ENCODE measurements at places on chromosomes 12 and 14.

DNA sequence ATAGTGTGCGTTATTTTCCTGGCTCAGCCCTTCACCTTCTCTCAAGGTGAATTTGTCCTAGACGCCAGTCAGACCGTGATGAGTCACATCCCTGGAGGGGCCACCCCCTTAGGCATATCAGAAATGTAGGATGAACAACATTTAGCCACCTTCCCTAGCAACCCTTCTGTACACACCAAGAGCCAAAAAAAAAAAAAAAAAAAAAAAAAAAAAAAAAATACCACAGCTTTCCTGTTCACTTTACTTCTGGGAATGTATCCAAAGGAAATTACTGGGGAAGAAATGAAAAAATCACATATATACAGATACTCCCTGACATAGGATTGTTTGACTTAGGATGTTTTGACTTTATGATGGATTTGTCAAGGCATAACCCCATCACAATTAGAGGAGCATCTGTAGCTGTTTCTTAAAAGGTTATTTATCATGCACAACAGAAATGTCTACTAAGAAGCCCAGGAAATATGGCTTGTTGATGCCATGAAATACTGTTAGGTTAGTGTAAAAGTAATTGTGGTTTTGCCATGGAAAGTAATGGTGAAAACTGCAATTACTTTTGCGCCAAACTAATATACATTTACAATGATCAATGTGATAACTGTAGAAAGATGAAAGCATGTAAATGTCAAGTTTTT is 68.2 kb upstream of the BDKRB2 start:
- no peak for DNase-seq

DNA sequence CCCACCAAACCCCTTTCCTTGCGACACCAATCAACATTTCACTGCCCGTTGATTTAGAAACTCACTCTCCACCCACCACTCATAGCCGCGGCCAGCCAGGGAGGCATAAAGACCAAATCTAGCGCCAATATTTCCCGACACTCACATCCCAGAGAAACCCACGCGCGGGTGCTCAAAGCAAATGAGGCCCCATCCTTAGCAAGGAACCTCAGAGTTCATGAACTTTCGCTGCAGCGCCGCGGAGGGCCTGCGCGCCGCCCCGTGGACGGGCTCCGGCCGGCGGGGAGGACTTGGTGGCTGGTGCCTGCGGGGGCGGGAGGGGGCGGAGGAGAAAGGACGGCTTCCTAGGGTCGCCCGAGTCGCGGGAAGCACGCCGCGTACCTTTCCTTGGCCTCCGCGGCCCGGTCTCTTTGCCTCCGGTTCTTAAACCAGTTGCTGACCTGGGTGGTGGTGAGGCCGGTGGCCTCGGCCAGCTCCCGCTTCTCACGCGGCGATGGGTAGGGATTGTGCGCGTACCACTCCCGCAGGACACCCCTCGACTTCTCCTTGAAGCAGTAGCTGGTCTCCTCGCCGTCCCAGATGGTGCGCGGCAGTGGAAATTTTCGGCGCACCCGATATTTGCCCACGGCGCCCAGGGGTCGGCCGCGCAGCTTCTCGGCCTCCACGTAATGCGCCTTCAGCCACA is 886 bp downstream of the SIX1 start:
- DNase-seq = no peak

DNA sequence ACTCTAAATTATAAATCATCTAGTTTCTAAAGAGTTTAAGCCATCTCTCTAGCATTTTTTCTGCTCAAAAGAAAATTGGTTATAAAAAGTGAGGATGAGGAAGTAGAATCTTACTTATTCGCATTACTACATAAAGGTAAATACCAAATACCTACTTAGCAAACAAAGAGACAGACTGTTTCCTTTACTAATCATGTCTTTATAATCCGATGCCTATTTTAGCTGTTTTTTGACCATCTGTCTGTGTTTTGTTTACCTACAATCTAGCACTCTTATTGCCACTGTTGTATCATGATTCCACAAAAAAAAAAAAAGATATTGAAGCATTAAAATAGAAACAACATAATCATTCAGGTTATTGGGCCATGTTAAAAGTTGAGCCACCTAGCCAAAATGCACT is 396.2 kb downstream of the PAWR start:
- no peak for DNase-seq

- no peak for DNase-seq
Observed at GRCh38 chr14:51228890-51229289, 11.2 kb upstream of the TMX1 start.

- DNase-seq = no peak
Observed at GRCh38 chr12:3698218-3698974, 54.5 kb downstream of the CRACR2A start.

- no peak for DNase-seq
Observed at GRCh38 chr12:107891967-107892366, 117.5 kb downstream of the ASCL4 start.

- no peak for DNase-seq
Observed at GRCh38 chr12:75842090-75842489, 189.5 kb downstream of the PHLDA1 start.

DNA sequence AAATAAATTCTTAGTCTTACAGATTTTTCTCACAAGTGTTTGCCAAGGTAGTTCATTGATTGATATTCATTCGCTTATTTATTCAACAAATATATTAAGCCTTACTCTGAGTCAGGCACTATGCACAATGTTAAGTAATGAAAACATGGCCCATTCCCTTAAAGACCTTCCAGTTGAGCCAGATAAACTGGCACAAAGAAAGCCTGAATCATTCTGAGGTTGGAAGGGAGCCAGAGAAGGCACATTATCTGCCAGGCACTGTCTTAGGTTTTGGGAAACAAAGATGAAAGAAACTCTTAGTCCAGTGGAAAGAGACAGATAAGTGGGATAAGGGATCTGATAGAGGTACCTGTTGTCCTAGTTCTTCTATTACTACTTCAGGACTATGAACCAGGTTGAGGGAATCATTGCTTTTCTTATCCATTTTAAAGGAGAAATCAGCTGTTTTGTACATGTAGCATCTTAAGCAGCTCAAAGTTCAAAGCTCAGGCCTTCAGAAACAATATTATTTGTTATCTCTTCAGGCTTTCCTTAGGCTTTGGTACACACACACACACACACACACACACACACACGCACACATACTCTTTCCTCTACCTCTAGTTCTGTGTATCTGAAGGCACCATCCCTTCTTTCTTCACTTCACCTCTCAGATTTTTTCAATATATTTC is 27.0 kb downstream of the PDE6H start:
- DNase-seq = no peak

GRCh38 chr14:102210421-102211042 is 70.8 kb downstream of the WDR20 start:
- DNase-seq = no peak

- DNase-seq = no peak
Observed at GRCh38 chr12:121989276-121990113, 32.2 kb upstream of the BCL7A start.

DNA sequence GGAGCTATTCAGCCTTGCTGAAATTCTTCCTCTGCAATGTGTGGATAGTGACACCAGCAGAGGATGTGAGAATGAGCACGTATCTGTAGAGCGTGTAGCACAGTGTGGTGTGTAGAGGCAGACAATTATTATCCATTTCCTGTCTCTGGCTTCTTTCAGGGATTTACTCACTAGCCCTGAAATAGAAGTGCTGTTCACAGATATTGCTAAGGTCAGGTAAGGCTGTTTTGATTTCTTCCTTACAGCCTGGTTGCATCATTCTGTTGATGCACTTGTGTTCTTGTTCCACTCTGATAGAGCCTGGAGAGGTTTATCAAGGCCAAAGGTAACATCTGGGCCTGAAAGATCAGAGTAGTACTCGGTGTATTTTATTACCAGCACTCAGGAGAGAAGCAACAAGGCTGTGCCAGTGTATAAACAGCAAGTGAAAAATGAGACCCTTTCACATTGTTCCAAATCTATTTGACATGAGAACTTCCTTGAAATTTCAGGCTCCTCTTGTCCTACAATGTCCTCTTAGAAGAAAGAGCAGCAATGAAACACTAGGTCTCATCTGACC is 16.7 kb downstream of the ARG2 start:
- no peak for DNase-seq

DNA sequence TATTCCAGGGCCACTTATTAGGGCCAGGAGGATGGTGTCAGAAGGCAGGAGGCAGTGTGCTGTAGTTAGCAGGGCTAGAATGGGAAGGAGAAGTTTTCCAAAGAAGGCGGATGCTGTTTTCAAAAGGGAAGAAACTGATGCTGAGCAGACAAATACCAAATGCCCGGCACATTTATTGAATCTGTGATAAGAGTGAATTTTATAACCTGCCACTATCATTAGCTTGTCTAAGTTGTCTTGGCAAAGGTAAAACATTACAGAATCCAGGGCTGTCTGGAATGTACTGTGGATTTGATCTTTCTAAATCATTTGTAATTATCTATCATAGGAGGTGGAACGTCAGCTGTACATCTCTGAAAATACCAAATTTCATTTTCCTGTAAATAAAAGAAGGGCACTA is 40.8 kb downstream of the NDUFA12 start:
- DNase-seq = no peak

DNA sequence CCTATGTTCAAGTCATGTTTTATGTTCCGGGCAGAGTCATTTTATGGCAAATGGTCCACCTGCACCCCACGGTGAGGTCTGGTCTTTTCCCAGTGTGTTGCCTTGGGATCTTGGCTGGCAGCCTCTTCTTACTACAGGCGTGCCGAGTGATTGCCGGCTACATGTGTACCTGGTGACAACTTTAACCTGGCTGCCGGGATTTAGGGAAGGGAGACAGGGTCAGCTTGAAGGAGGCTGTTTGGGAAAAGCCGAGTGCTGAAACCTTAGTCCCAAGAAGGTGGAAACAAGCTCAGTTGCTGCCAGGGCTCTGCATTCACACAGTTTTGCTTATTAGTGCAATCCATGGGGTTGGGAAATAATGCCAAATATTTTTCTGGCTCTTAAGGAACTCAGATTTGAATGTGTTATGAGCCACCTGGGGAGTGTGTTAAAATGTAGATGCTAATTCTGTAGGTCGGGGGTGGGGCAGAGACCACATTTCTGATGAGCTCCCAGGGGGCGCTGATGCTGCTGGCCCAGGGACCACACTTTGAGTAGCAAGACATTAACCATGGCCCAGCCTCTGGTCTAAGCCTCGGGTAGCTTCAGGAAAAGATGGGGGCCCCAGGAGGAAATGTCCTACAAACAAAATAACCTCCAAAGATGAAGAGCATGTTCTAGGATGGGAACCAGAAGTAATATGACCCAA is 179.6 kb downstream of the TBX5 start:
- no peak for DNase-seq

DNA sequence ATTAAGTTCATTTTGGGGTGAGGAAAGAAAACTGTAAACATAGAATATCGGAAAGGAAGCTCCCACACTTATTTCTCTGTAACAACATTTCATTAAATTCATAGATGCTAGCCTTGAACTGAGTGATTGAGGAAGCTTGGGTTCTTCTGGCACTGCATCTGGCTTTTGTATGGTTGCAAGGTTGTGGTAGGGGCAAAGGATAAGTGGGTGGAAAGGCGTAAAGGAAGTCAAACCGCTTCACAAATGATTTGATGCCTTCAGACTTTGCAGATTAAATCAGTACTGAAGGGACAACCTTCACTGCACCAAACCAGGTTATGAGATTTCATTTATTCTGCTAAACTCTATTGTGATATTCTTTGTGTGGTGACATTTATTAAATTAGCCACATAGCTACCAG is 28.1 kb upstream of the PAX9 start:
- no peak for DNase-seq

DNA sequence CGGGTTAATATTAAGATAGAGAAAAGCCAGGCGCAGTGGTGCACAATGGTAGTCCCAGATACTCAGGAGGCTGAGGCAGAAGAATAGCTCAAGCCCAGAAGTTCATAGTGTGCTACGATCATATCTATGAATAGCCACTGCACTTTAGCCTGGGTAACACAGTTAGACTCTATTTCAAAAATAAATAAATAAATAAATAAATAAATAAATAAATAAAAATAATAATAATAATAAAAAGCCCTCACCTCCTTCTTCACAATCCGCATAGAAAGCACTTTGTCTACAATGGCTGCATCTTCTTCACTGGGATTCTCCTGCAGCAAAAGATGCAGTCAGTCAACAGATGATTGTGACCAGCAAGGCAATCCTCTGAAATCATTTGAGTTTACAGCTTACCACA is 31.5 kb upstream of the SUPT16H start:
- no peak for DNase-seq

GRCh38 chr14:68268197-68268596 is 448.6 kb downstream of the RAD51B start:
- DNase-seq = no peak

- no peak for DNase-seq
Observed at GRCh38 chr12:76820888-76821482, 57.1 kb downstream of the ZDHHC17 start.

DNA sequence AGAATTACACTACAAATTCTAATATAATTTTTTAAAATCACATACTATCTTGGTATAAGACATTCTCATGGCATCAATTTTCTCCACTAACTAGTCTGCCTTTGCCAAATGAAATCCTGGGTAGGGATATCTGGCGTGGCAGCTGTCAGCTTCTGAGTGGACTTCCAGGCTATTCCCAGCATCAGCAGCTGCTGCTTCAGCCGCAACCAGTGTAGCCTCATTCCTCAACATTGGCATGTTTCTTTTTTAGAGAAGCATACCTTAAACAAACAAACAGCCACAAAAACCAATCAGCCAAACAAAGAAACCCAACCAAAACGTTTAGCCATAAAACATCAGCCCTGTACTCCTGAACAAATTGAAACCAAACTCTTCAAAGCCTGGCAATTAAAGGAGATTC is 235.8 kb downstream of the SSPN start:
- no peak for DNase-seq

GRCh38 chr12:118058881-118059280 is 2.1 kb downstream of the WSB2 start:
- DNase-seq = no peak

GRCh38 chr12:89833337-89834252 is 125.0 kb upstream of the ATP2B1 start:
- DNase-seq = no peak

DNA sequence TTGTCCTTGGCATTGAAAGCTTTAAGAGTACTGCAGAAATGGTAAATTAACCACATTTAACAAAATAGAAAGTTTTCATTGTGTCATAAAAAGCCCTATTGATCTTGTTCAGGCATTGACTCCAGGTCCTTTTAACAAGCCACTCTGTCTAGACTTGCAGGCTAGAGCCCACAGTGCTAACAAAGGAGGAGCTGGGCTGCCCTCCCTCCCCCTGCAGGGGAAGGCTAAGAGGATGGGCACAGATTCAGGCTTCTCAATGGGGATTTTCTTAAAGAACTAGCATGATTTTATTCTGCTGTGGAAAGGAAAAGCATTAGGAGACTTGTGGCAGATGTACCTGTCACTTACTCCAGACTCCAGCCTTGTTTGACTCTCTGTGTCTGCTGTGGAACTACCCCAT is 463.6 kb downstream of the NRXN3 start:
- no peak for DNase-seq

- DNase-seq = no peak
Observed at GRCh38 chr14:73773441-73774240, 59.5 kb upstream of the PNMA1 start.

DNA sequence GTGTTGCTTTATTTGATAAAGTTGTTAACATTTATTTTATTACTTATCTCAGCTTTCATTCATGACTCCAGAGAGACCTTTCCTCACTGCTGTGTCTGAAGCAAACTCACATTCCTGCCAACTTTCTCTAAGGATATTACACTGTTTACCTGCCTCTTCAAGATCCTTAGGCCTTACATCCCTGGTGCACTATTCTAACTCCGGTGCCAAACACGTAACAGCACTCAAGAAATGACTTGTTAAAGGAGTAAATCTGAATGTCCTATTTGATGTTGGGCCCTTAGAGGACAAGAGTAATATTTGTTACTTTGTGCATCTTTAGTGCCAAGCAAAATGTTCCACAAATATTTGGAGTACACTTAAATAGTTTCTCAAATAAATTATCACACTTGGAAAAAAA is 324.1 kb upstream of the FLRT2 start:
- no peak for DNase-seq

Measured in coronary artery (tissue), 2 donors.